ENCODE measurements at places on chromosomes 5 and 9.
A peak's percentile ranks its signal among the peaks of the same experiment; 100 is the strongest.

DNA sequence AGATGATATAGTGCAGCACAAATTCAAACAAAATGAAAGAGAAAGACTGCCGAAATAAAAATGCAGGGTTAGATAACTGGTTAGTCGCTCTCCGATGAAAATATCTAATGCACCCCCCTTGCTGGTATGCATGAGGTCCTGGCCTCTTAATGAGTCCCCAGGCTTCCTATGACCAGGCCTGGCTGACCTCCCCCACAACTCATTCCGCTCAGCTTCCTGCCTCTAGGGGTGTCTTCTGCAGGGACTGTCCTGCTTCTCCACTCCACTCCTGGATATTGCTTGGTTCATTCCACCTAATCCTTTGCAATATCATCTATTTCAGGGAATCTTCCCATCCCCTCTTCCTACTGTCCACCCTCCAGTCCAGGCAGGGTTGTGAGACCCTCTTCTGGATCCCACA, 341.8 kb downstream of the ASTN2 start:
- no peak for DNase-seq

GRCh38 chr5:39057734-39058133, 16.5 kb downstream of the RICTOR start:
- no peak for DNase-seq

GRCh38 chr5:135455876-135456237, 3.7 kb upstream of the TIFAB start:
- DNase-seq, result no peak

- no peak for DNase-seq
These were observed 115.8 kb downstream of the EMB start for GRCh38 chr5:50325237-50325832.

- no peak for DNase-seq
These were observed 8.6 kb downstream of the ABLIM3 start for GRCh38 chr5:149149942-149150341.

GRCh38 chr5:62791059-62791458, 212.4 kb downstream of the LRRC70 start:
- peak; percentile 15 for DNase-seq

DNA sequence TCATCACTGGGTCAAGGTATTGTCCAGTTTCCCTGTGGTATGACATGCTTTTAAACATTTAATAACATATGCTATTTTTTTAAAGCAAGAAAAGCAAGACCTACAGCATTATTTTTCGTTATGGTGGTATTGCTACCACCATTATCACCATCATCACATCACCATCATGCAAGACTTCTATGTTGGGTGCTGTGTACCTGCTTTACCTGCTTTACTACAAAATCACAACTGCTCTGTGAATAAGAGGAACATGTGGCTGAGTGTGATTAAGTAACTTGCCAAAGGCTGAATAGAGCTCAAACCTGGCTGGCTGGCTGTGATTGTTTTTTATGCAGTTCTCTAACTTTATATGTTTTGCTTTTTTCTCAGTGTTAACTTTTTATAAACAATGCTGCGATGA, 140.8 kb upstream of the CLINT1 start:
- no peak for DNase-seq

- DNase-seq, result no peak
These were observed 672.5 kb downstream of the PRELID2 start for GRCh38 chr5:145162626-145163025.

DNA sequence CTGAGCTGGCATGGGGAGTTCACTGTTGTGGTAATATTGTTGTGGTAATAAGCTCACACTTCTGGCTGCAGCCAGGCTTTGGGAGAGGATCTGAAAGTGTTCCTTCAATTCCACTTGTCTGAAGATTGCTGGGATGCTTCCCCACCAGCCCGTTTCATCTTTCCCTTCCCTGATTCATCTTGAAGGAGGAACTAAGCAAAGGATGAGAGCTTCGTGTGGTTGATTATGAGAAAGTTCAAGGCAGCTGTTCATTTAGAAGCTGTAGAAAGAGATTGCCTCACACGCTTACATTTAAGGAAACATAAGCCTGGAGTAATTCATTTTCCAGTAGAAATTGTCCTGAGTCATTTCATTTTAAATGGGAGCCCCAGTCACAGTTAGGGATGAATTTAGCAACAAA, 122.4 kb upstream of the GAS1 start:
- no peak for DNase-seq

GRCh38 chr5:60507687-60508086, 192.3 kb downstream of the DEPDC1B start:
- no peak for DNase-seq

GRCh38 chr5:8060953-8061429, 192.0 kb downstream of the MTRR start:
- DNase-seq, result no peak

DNA sequence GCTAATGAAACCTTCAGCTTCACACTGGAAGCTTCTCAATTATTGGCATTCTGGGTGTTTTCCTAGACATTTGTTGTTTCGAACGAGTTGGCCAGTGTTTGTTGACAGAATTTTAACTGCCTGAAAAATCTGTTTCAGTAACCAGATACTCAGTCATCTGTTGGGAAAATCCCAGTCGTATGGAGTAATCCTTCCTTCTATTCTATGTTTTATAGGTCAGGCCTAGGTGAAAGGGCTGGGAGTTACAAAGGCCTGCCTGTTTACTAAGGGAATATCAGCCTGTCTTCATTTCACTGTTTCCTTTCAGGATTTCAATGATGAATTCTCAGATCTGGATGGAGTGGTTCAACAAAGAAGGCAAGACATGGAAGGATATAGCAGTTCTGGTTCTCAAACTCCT, 59.9 kb downstream of the GRAMD2B start:
- no peak for DNase-seq

- DNase-seq, result no peak
These were observed 33.6 kb downstream of the TMOD1 start for GRCh38 chr9:97534961-97535594.

DNA sequence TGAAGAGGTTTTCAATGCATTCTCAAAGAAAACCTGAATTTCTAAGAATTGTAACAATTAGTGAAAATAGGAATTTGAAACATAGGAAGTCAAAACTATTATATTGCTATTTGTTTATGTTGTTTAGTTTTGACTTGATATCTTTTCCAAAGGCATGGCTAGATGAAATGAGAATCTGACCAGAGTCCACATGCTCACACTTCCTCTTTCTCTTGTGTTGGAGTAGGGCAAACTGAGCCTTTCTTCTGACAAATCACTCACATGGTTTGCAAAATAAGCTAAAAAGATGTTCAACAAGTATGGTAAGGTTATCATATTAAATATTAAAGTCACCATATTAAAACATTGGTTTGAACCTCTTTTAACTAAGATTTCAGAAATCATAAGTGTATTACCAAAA, 512.6 kb downstream of the ISL1 start:
- no peak for DNase-seq

GRCh38 chr9:134858051-134858841, 22.4 kb upstream of the FCN2 start:
- no peak for DNase-seq

DNA sequence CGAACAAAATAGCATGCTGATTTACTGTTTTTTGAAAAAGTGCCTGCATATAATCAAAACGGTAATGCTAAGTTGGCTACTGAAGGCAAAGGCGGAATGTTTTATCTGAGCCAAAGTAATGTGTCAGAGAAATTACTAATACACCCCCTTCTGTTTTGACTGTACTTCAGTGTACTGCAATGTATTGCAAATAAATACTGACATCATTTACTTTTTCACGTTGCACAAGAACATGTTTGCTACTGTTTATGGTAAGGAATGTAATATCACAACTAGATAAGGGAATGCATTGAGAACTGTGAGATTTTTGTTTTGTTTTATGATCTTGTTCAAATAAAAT, 813 bp upstream of the AGTPBP1 start:
- no peak for DNase-seq

- DNase-seq, result no peak
These were observed 119.4 kb downstream of the IRX1 start for GRCh38 chr5:3715062-3715461.

DNA sequence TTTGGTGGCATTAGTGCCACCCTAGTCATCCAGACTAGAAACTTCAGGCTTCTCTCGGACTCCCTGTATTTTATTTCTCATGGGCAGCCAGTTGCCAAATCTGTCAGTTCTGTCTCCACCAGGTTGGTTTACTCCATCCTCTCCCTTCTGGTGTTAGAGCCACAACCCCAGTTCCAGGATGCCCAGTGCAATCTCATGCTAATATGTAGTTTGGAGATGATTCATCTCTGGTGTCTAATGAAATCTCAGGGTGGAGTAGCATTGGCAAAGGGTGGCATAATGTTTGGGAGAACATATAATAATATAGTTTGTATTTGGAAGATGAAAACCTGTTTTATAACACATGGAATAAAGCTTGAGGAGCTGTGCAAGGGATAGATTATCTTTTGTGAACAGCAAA, 30.2 kb downstream of the SLC46A2 start:
- no peak for DNase-seq

DNA sequence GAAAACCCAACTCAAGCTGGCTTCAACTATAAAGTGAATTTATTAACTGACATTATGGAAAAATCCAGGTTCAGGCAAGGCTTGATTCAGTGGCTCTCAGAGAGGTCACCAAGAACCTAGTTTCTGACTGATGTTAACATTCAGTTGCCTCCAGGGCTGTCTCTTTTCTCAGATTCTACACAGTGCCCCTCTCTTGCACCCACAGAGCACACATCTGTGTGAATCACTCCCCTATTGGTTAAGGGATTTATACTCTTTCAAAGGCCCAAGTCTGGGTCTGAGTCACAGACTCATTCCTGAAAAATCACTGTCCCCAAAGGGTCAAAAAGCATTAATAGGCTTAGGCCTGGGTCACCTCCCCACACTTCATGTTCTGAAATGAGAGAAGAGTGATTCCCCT, 6.2 kb upstream of the HAVCR2 start:
- no peak for DNase-seq

- no peak for DNase-seq
These were observed 25.1 kb downstream of the SPACA9 start for GRCh38 chr9:132903574-132904492.

DNA sequence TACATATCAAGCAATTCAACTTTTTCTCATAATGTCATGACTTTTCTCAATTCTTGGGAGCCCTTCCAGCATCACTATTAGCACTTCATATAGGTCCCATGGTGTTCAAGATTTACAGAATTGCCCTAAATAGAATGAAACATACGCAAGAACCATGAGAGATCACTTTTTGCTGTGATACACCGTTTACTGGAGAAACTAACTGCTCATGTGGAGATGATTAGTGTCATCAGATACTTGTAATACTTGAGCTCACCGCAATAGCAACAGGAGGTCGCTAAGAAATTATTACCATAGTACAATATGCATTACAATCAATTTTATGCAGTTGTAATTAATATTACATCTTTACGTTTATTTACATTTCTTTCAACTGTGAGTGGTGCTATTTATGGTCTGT, 4.8 kb upstream of the PCSK5 start:
- DNase-seq, result no peak

DNA sequence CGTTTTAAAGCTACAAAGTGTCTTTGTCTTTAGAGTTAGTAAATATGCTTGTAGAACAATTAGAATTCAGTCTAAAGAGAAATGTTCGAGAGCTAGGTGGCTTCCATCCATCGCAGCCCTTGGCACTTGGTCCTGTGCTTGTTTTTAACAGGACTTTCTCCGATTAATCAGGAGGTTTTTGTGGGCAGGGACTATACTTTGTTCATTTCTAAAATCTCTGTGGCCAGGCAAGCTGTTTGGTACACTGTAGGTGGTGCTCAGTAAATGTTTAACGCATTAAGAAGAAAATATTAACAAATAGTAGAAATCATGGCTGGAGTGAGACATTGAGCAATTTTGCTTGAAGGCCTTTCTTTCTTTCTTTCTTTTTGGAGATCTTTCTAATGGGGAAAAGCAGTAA, 20.8 kb downstream of the AGXT2 start:
- DNase-seq, result no peak

DNA sequence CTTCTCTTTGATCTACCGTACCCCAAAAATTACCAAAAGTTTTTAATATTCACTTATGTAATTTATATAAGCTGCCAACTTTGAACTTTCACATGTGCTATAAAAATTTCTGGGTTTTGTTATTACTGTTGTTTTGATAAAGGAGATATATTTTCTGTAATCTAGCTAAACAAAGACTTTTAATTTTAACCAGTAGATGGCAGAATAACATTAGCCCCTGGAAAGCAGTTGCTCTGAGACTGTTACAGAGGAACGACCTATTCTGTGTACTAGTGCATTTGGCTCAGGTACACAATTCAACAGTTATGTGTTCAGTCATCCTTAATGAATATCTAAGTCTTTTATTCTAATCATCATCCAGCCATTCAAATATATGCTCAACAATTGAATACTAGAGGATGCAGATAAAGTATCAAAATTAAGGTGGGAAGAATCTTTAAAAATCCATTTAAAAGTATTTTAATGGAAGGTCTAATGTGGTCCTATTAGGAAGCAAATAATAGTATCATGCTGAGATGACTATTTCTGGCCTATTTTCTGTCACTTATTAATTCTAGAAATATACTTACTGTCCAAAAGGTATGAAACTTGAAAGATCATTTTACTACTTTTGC, 8.6 kb downstream of the KLHL9 start:
- no peak for DNase-seq

- DNase-seq, result no peak
These were observed 16.6 kb downstream of the KCNT1 start for GRCh38 chr9:135718616-135719015.
